Occipital lobe (tissue), 3 donors: ENCODE measurements at places on chromosomes 16 and 17.

DNA sequence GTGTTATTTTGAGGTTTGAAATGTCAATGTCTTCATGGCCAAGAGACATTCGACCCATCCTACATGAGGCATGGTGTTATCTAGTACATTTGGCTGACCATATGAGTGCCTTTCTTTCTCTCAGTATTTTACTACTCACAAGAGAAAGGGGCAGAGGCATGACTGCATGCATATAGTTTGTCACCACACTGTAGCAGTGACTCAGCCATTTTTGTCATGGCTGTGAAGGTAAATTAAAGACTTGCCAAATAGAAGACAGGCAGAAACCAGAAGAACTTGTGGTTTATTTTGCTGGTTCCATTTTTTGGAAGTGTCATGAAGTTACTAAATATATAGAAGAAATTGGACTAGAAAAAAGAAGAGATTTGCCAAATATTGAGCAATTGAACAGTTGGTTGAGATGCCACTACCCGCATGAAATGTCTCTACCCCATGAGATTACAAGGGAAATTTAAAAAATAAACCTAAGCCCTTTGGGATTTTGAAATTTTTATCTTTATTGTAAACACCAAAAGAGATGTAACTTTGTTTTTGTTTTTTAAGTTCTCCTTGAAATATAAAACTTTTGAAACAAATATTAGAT, 170.3 kb downstream of the CHD9 start:
- DNase-seq, result no peak

DNA sequence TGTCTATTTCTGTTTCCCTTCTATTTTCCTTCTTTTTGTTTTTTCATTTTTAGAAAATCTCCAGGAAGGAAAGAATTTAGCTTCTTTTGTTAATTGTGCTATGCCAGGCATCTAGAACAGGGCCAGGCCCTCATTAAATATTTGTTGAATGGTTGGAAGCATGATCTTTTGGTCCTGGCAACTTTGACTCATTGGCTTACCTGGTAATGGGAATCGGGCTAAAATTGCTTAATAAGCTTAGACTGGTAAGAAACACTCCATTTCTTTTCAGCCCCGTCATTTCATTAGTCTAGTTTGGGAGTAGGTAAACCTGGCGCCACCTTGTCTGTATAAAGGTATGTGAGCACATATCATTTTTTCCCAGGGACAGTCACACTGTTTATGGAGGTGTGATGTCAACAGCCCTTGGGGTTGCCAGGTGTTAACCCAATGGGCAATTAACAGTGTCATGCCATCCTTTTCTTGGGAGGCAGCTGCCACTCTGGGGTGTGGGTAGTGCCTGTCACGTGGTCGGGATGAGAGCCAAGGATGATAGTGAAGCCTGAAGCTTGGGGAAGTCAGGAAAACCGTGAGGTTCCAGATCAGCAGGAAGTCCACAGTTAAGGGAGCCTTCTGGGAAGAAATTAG, 9.5 kb upstream of the NDEL1 start:
- no peak for DNase-seq

GRCh38 chr17:15171167-15172047, 93.7 kb downstream of the PMP22 start:
- peak; percentile 25 for DNase-seq

DNA sequence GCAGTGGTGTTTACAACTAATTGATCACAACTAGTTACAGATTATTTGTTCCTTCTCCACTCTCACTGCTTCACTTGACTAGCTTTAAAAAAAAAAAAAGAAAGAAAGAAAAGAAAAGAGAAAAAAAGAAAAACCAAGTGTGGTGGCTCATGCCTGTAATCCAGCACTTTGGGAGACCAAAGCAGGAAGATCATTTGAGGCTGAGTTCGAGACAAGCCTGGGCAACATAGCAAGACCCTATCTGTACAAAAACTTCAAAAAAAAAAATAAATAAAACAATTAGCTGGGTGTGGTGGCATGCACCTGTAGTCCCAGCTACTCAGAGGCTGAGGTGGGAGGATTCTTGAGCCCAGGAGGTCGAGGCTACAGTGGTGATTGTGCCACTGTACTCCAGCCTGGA, 4.2 kb downstream of the SNTB2 start:
- no peak for DNase-seq

GRCh38 chr17:40873801-40874200, 6.8 kb upstream of the KRT12 start:
- no peak for DNase-seq

- DNase-seq, result no peak
These were observed 118.1 kb downstream of the IRX5 start for GRCh38 chr16:55048745-55049144.

DNA sequence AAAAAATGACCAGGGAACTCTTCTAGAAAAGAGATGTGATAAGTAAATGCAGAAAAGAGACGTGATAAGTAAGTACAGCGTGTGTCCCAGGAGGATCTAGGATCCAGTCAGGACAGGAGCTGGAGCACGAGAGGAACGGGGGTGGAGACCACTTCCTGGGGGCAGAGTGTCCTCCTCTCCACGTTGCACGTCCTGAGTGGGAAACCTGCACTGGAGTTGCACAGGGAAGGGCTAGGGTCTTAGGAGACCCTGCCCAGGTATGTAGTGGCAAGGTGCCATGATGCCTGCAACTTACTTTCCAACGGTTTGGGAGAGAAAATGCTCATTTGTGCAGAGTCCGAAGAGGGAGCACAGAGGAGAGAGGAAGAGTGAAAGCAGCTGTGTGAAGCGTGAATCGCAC, 55.8 kb downstream of the RNF213 start:
- DNase-seq, result no peak

DNA sequence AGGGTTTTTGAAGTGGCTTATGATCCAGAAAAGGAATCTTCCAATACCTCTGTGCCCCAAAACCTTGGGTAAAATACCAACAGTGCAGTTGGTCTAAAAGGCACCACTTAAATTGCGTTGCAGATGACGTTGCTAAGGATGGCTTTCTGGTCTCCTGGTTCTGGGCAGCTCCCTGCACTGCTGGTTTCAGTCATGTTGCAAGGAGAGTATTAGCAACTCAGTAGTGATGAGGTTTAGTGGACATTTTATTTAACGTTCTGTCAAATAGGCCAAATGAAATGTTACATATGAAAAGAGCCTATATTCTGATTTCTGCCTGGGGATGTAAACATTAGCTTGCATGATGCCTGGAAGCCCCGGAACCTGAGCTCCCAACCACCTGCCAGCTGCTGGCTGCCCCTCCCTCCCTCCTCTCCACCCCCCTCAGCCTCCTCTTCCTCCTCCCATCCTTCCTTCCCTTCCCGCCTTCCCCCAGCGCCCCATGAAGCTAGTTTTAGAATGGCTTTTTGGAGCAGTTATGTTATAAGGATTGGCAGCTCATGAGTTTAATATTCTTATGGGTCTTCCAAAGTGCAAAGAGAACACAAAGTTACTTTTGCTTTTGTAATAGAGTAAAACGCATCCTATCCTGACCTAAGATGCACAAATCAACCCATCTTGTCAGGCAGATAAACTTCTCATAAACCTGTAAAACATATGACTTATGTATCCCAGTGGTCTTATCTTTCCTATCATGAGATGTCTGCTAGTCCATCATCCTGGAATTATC, 20.7 kb downstream of the CD7 start:
- DNase-seq, result no peak

DNA sequence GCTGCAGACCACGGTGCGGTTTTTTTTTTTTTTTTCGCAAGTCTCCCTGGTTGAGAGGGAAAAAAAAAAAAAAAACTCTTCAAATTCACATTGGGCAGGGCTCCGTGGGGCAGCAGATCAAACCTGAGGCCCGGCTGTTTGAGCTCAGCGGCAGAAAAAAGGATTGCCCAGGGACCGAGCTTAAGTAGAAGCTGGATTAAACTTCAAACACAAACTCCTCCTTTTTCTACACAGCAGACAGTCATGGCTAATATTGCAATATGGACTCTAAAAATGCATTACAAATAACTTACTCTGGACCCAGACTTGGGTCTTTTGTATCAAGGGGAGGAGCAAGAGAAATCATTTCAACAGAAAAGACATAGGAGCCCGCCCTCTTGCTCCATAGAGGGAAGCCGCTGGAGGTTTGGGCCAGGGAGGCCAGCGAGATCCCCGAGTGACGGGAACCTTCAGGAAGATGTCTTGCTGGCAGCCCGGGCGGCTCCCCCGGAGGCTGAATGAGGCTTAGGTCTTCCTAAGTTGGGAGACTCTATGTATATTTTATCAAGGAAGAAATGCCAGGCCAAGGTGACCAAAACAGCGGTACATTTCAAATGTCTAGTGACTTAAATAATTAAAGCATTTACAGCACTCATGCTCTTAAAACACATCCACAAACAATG, 167.7 kb downstream of the ZNF423 start:
- no peak for DNase-seq

GRCh38 chr17:58626905-58627304, 64.9 kb downstream of the TEX14 start:
- DNase-seq, result no peak

GRCh38 chr17:65666876-65667321, 105.5 kb upstream of the AXIN2 start:
- DNase-seq, result no peak

DNA sequence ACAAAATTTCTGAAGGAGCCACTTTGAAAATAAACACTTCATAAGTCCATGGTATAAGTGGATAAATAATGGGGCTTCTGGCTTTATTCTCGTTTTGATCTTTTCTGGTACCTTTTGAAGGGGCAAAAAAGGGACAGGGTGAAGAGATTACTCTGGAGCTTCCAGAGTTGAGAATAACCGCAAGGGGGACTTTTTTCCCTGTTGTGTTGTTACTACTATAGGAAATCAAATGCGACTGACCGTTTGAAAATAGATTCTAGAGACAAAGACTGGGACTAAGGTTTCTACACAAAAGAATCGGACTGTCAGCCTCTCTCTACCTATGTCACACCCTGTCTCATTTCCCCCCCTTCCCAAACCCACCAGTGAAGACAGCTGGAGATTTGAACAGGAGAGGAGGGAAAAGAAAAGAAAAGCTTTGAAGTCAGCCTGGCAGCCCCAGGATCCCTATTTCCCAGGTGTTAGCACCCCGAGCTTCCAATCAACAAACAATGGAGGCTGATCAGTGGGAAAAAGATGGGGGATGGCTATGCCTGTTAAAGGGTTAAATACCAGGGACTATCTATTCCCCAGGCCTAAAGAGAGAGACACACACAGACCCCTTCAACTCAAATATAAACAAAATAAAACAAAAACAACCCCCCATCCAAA, 8.4 kb downstream of the HOXB4 start:
- DNase-seq, result no peak

- DNase-seq, result no peak
These were observed 16.2 kb downstream of the NCOR1 start for GRCh38 chr17:16199093-16199492.

- no peak for DNase-seq
These were observed 28.3 kb upstream of the SLC38A10 start for GRCh38 chr17:81323411-81323868.

DNA sequence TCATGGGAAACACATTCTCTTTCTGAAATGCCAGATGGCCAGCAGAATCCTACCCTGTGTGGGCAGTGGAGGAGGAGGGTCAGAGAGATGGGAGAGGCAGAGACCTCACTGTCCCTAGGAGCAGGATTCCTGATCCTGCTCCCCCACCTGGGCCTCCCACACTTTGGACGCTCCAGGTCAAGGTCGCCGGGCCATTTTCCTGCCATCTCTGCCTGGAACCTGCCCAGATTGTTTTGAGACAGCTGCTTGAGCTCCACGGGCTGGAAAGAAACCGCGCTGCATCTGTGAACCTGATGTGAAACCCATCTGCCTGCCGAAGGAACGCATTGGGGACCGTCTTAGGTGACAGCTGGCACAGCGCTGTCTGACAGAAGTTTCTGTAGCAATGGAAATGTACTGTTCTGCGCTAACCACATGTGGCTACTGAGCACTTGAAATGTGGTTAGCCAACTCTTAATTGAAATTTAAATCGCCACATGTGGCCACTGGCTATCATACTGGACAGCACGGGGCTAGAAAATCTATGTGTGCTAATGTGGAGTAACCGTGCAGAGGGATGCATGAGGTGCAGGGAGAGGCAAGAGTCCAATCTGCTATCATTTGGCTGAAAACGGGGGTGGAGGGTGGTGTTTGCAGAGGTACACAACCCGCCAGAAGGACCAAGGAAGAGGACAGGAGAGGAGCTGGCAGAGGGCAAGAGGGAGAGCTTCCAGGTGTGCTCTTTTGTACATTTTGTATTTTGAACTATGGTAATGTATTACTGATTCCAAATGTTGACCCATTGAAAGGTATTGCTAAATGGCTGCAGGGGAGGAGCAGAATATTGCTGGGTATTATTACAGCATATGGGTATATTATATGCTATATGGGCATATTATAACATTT, 15.4 kb upstream of the NUBP1 start:
- DNase-seq, result no peak

DNA sequence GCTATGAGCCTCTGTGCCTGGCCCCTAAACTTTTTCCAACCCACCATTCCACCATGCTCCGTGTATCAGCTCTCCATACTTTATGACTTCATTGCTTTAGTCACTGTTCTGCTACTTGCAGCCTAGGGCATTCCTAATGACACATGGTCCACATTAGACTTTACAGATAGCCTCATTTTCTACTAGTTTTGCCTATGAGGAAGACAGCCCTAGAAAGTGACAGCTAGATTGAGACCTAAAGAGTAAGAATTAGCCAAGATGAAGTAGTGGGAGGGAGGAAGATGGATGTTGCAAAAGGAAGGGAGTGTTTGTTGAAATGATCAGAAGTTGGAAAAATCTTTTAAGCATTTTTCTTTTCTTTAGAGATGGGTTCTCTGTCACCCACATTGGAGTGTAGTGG, 11.0 kb downstream of the C16orf54 start:
- no peak for DNase-seq

GRCh38 chr17:68670967-68671693, 70.0 kb upstream of the FAM20A start:
- no peak for DNase-seq

DNA sequence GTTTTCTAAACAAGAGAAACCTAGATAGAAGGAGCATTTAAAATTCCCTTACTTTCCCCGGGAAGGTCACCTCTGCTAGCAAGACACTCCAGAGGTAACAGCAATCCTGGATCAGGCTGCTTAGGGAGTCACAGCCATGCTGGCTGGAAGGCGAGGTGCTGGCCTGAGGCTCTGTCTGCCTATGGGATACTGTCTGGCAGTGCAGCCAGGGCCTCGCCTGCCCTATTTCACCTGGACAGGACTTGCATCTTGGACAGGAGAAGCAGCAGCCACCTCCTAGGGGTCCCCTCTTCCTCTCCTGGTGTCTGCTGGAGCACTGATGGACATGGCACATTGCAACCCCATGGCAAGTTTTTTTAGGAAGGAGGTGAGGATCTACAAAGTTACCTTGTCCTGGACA, 15.1 kb downstream of the FA2H start:
- no peak for DNase-seq

- DNase-seq, result no peak
These were observed 5.5 kb upstream of the PIEZO1 start for GRCh38 chr16:88790312-88791211.

DNA sequence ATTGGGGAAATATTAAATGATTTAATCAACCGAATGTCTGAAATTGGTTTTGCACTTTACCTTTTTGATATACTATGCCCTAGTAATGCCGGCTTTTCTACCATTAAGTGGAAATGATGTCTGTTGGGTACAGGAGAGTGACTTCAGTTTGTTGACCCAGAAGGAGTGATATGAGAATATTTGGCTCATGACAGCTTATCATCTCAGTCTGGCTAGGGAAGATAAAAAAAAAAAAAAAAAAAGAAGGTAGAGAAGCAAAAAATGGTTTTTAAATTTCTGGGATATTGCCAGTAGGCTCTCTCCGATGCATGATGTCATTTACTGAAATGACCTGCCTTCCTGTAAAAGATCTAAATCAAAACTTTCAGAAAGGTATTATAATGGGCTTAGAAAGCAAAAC, 69.0 kb downstream of the CNTNAP4 start:
- no peak for DNase-seq
